A549 treated with Hydrocortisone at 1 μM for 4 hours (cell line): ENCODE measurements at places on chromosomes 7 and 10. TPM values are rescaled to one million over a fixed set of nuclear protein-coding genes. Genes with fewer than 3 reads are reported as not detected.

Gene MKRN1
- 51.3 to 65.5 TPM (median 54.8 TPM) in 5 replicates for total RNA-seq

Gene ZNF680
- total RNA-seq, result 1.4 to 3.2 TPM (median 2.0 TPM) in 5 replicates

Gene TLX1
- total RNA-seq, result not detected in 5 replicates

Gene SPDYE17
- total RNA-seq, result not detected in 5 replicates

Gene UCMA
- total RNA-seq, result not detected in 5 replicates

Gene HMX3
- total RNA-seq, result 0.08 to 0.13 TPM in 2 of 5 replicates, not detected in the others

Gene ATXN7L1
- total RNA-seq, result 5.3 to 6.2 TPM (median 5.4 TPM) in 5 replicates

Gene SORBS1
- 0.38 to 0.58 TPM (median 0.48 TPM) in 5 replicates for total RNA-seq

Gene GRM3
- not detected in 5 replicates for total RNA-seq

Gene TRIM8
- 45.3 to 51.3 TPM (median 46.2 TPM) in 5 replicates for total RNA-seq

Gene NEURL1
- 0.40 to 0.97 TPM (median 0.70 TPM) in 5 replicates for total RNA-seq

Gene HOXA6
- total RNA-seq, result 1.1 to 1.6 TPM (median 1.3 TPM) in 5 replicates

Gene DKK1
- 445 to 509 TPM (median 469 TPM) in 5 replicates for total RNA-seq
